GM04503 (cell line): ENCODE measurements at places on chromosomes 2 and 18.

DNA sequence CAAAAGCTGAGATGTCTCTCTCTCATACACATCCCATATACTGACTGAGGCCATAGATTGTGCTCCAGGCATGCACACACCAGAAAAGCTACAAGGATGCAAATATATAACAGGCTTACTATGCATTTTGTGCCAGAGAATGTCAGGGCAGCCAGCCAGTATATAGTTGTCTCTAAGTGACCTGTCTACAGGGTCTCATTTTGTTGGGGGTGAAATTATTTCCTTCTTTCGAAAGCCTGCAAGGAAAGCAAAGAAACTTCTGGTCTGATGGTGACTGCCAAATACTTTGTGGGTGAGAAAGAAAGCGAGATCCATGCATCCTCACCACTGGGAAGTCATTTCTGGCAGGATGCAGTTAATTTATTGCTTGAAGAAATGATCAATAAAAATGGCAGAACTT lies 70.2 kb downstream of the CDCA7 start:
- no peak for DNase-seq

DNA sequence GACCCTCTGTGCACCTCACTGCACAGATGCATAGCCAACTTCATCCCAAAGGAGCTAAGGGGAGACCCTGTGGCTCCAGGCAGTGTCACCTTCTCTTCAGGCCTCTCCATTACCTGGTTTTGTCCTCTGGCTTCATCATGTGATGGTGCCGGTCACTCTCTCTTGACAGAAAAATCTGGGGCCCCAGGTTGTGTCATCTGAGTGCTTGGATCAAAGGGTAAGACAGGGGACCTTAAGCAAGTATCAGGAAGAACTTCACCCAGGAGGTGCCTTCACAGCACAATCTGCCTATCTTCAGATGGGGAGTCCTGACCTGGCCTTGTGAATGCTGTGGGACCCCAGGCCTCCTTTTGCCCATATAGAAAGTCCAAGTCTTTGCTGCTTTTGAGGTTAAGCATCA lies 104.4 kb downstream of the POLR1A start:
- no peak for DNase-seq

- peak; percentile 44 for DNase-seq
Measured at GRCh38 chr18:55405893-55406406, 182.0 kb downstream of the TCF4 start.

- DNase-seq = no peak
Measured at GRCh38 chr2:109694190-109694589, 80.0 kb downstream of the SOWAHC start.

GRCh38 chr2:74076074-74076470 lies 71.6 kb downstream of the BOLA3 start:
- no peak for DNase-seq

GRCh38 chr2:97868986-97869721 lies 126.6 kb downstream of the TMEM131 start:
- DNase-seq = peak; percentile 91

GRCh38 chr18:38397094-38397493 lies 831.5 kb upstream of the CELF4 start:
- no peak for DNase-seq

GRCh38 chr2:173008786-173009185 lies 66.9 kb upstream of the MAP3K20 start:
- no peak for DNase-seq

- DNase-seq = peak; percentile 92
Measured at GRCh38 chr2:46179037-46179621, 118.1 kb upstream of the EPAS1 start.

GRCh38 chr2:157875641-157876065 lies 477 bp downstream of the ACVR1 start:
- no peak for DNase-seq

GRCh38 chr18:49967171-49967570 lies 153.8 kb upstream of the ACAA2 start:
- DNase-seq = no peak

DNA sequence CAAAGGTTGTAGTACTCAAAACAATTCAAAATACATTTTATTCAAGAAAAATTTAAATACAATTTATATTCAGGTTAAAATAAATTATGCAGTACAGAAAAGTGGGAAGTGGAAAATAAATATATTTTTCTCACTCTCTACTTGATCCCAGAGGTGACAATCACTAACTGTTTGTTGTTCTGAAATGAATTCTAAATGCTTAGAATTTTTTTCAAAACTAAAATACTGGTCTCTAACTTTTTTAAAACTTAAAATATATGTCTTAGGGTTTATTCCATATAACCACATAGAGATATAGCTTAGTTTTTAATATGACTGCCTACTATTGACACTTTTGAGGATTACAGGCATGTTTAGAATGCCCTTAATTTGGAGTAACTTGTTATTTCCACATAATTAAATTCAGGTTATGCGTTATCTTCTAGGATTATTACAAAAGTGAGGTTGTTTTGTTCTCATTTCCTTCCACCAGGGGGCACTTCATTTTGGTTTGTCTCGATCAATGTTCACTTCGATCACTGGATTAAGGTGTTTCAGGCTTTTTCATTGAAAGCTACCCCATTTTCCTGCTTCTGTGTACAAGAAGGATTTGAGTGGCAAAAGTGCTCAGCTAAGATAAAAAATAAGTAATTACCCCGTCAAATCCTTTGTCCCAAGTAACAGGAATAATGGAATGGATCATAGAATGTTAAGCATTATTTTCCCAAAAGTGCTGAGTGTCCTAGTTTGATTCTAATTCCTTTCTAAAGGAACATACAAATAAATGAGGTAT lies 27.1 kb upstream of the TFPI start:
- no peak for DNase-seq

- no peak for DNase-seq
Measured at GRCh38 chr2:161745866-161746614, 121.8 kb downstream of the SLC4A10 start.
